ENCODE measurements at places on chromosomes 2 and 18. TPM values are rescaled to one million over a fixed set of nuclear protein-coding genes. Genes with fewer than 3 reads are reported as not detected.

The RMND5A gene
- total RNA-seq = 33.4 TPM

GRCh38 chr2:42092084-42092996, 44.5 kb downstream of the PKDCC start:
- H3K27ac ChIP-seq = no peak overlapping the region
- no peak for DNase-seq
- peak overlapping the region; percentile 14 for H3K4me3 ChIP-seq
- H3K27me3 ChIP-seq = no peaks in the 10 kb centered on the region
- H3K36me3 ChIP-seq = no peaks in the 10 kb centered on the region

GRCh38 chr2:240501531-240501991, 56.2 kb downstream of the ANKMY1 start:
- H3K27me3 ChIP-seq = no peaks in the 10 kb centered on the region
- peak; percentile 22 for DNase-seq
- H3K4me3 ChIP-seq = no peak overlapping the region
- no peaks in the 10 kb centered on the region for H3K4me1 ChIP-seq
- H3K27ac ChIP-seq = no peak overlapping the region
- no peaks in the 10 kb centered on the region for H3K36me3 ChIP-seq

DNA sequence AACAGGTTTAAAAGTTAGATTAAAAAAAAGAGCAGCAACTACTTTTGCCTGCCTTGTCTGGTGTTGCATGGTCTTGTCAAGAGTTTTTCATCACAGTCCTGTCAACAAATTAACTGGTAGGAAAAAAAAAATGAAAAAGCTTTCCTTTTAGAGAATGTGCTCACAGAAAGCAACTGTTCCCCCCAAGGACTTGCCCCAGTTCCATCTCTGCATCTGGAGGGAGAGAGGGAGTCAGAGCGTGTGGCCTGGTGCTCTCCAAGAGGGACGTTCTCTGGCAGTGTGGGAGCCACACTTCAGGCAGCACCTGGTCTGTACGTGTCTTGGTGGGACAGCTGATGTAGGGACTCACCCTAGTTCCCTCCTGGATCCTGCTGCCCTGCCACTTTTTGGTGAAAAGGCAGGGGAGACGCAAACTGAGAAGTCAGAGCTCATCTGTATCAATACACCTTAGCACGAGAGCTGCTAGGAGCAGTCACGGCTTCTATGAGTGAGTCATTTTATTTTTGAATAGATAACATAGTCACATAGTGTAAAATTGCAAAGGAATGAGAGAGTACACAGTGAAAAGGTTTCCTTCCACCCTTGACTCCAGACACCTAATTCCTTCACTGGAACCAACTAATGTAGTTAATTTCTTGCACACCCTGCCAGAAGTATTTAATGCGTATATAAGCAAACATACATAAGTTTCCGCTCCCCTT, 172.5 kb upstream of the MGAT5 start:
- no peaks in the 10 kb centered on the region for H3K4me1 ChIP-seq
- no peaks in the 10 kb centered on the region for H3K36me3 ChIP-seq
- H3K4me3 ChIP-seq = no peak overlapping the region
- H3K27ac ChIP-seq = no peak overlapping the region
- H3K27me3 ChIP-seq = peaks cover 19% of the 10 kb centered on the region

DNA sequence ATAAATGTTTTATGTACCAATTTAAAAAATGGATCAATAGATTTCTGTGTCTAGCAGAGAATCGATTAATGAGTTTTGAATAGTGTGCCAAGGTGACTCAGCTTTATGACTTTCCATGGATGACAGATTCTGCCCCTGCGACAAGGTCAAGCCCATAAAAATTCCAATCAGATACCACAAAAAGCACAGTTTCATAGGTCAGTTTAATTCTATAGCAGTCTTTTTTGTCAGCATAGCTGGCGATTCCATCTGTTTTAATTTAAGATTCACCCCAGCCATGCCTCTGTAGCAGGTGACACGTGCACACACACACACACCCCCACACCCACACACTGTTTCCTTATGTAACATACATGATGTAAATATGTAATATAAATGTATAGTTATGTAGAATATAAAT, 28.9 kb downstream of the RAB31 start:
- no peak for DNase-seq
- H3K4me3 ChIP-seq = no peak overlapping the region
- peak overlapping the region; percentile 76 for H3K27ac ChIP-seq
- H3K4me1 ChIP-seq = no peaks in the 10 kb centered on the region
- no peaks in the 10 kb centered on the region for H3K36me3 ChIP-seq

GRCh38 chr18:51867767-51868166, 472.2 kb upstream of the DCC start:
- no peak overlapping the region for H3K27ac ChIP-seq
- H3K4me3 ChIP-seq = no peak overlapping the region
- no peaks in the 10 kb centered on the region for H3K27me3 ChIP-seq
- no peaks in the 10 kb centered on the region for H3K36me3 ChIP-seq
- H3K4me1 ChIP-seq = no peaks in the 10 kb centered on the region
